ENCODE measurements at places on chromosomes 6 and 20.
A peak's percentile ranks its signal among the peaks of the same experiment; 100 is the strongest.

DNA sequence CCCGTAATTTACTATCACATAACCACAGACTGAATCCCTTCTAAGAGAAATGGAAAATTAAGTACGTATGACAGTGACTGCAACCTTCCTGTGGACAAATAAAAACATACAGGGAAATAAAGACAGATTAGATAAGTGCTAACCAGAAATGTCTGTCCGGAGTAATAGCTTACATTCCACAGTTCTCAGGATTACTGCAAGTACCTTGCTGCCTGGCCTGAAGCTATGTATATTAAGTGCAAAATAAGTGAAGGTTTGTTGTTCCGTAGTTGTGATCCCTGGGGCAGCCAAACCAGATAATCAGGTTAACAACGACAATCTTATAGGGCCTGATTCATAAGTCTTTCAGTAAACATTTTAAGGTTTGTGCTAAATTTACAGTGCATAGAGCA is 2.8 kb downstream of the NEDD9 start:
- DNase-seq: peak; percentile 56

GRCh38 chr20:15515691-15516090 is 1057.6 kb downstream of the KIF16B start:
- DNase-seq: no peak

GRCh38 chr20:40655451-40655850 is 33.6 kb downstream of the MAFB start:
- no peak for DNase-seq

DNA sequence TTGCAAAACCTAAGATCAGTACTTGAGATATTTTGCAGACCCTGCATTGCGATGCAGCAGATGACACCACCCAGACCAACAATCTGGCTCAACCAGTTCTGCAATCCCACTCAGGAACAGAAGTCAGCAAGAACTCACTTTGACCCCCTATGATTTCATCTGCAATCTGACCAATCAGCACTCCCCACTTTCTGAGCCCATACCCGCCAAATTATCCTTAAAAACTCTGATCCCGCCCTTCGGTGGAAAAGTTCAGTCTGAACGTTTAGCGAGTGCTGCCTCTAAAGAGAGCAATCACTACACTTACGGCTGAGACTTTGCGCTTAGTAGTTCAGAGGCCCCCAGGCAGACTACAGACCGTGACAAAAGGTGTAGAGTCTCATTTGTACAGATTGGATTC is 17.3 kb upstream of the KIAA1586 start:
- DNase-seq: no peak

DNA sequence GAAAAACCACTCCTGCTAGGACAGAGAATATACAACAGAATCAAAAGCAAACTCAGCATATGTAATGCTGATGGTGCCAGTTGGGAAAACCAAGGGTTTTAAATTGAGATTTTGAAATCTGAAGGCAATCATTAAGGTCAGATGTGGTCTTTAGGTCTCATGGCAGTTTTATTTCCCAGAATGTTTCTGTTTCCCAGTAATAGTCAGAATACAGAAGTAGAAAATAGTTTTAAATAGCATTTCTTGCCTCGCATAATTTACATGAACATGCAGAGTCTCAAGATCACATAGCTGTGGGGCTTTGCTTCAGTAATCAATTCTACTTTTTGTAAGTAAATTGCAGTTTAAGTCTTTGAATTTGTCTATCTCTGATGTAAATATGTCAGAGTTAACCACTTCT is 58.1 kb downstream of the RNF144B start:
- no peak for DNase-seq

DNA sequence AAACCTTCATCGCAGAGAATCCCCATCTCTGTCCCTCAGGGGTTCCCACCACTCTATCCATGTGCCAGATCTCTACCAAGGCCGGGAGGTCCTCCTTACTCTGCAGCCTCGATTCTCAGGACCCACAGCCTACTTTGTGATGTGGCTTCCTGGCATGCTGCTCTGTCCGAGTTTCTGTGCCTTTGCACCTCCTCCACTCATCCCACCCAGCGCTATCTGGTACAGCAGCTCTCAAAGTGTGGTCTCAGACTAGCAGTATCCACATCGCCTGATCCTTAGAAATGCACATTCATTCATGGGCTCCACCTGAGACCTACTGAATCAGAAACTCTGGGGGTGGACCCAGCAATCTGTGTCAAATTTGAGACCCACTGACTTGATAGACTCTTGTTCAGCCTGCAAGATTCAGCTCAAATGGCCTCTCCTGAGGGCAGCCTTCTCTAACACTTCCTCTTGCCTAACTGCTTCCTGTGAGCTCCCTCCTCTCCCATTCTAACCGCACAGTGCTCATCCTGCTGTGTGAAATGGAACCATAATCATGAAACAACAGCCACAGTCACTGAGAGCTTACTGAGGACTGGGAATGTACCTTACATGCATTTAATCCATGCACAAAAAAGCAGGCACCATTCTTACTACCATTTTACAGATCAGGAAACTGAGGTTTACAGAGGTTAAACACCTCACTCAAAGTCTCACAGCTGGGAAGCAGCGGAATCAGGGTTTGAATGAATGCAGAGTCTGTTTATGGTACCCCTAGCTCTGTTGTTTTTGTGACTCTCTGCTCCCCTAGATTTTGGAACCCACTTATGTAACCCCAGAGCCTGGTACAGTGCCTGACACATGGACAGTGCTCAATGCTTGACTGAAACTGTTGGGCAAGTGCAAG is 69.4 kb downstream of the JPH2 start:
- DNase-seq: no peak

DNA sequence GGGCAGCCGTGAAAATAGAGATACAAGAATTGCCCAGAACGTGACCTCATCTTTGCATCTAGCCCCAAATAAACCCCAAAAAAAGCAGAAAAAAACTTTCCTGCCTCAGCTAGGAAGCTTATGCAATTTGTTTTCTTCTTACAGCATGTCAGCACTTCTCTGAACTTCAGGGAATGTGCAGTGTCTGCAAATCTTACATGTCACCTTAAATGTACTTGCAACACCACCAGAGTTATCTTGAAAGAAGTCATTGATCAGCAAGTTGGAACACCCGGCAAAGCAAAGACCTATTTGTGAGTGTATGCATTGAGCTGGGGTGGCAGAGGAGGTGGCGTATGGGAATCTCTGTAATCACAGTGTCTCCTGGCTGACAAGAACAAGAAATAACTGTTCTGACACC is 123.4 kb downstream of the PKHD1 start:
- no peak for DNase-seq

DNA sequence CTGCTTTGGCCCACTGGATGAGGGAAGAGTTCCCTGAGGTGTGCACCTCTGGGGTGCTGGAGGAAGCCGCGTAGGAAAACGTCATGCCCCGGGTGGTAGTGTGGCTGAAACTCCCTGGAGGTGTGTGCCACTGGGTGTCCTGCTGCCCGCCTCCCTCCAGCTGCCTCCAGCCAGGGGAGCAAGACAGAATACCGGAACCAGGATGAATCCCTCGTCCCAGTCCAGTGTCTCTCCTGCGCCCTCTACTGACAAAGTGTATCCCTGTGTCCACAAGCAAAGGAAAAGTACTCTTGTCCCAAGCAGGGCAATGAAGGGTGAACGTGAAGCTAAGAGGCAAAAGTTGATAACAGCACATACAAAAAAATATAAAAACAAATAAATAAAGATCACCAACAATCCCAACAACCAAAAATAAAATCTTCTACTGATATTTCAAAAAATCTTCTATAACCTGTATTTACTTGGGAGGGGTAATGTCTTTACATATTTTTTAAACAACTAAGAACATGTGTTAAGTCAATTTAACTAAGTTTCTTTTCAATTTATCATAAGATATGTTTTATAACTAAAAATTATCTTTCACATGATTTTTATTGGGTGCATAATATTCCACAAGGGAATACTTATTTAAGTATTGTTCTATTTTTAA is 437.6 kb downstream of the MAFB start:
- DNase-seq: no peak

GRCh38 chr20:40868551-40869217 is 159.9 kb upstream of the TOP1 start:
- no peak for DNase-seq

- no peak for DNase-seq
Measured at GRCh38 chr6:142892254-142893021, 52.5 kb downstream of the HIVEP2 start.

DNA sequence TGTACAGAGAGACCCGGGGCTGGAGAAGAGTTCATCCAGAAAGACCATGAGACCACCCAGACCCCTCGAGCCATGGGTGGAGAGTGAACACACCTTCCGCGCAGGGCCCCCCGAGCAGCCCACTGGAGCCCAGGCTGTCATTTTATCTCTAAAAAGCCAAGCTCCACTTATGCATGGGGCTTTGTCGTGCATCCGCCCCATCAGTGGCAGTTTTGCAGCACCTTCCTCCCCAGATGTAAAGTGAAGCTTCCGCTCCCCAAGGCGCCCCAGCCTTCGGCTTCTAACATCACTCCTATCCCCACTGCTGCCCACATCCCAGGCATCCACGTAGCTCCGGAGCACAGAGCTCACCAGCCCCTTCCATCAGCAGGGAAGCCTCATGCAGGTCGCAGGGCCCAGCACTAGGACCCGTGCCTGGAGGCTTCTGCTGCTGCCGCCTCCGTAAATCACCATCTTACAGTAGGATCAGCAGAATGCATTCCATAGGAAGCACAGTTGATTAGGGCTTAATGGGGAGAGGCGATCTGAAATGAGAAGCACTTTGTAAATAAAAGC is 301.1 kb downstream of the TAF4 start:
- no peak for DNase-seq

DNA sequence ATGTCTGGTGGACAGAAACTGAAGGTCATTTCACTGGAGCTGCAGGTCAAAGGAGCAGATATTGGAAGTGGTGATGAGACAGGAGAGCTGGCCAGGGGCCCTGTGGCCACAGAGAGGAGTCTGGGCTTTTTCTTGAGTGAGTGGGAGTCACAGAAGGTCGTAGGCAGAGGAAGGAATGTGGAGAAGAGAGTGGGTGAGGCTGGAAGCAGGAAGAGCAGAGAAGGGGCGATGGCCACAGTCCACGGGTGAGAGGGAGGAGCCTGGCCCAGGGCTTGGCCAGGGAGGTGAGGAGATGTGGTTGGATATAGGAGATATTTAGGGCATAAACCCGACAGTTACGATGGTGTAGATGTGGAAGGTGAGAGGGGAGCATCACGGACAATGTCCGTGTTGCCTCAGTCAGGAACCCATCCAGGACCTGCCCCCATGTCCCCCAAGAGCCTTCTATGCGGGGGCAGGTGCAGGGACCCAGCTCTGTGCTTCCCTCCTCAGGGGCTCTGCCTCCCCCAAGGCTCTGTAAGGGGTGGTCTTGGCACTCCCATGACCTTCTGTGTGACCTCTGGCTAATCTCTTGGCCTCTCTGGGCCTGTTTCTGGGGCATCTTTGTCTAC is 150.5 kb upstream of the PTPN1 start:
- DNase-seq: no peak

- no peak for DNase-seq
Measured at GRCh38 chr20:9838035-9838377, 870 bp downstream of the PAK5 start.

GRCh38 chr6:124961464-124961776 is 817 bp upstream of the RNF217 start:
- DNase-seq: no peak

GRCh38 chr6:67680297-67680932 is 954.7 kb upstream of the ADGRB3 start:
- no peak for DNase-seq

DNA sequence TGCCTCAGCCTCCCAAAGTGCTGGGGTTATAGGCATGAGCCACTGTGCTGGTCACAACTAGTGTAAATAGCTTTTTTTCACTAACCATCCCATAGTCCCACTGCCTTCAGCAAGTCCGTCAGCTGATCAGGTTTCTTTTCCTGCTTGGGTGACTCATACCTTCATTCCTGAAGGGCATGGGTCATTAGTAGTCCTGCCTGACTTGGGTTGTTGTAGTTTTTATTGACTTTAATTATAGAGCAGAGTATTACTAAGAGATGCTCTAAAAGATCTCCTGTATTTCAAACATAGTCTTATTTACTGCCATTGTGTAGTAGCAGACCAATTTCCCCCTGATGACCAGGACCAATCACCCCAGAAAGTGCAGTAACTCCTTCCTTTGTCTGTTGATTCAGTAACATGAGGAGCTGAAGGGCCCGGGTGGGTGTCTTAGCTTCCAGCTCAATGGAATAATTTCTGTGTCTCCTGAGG is 25.8 kb downstream of the HLA-C start:
- peak; percentile 88 for DNase-seq

DNA sequence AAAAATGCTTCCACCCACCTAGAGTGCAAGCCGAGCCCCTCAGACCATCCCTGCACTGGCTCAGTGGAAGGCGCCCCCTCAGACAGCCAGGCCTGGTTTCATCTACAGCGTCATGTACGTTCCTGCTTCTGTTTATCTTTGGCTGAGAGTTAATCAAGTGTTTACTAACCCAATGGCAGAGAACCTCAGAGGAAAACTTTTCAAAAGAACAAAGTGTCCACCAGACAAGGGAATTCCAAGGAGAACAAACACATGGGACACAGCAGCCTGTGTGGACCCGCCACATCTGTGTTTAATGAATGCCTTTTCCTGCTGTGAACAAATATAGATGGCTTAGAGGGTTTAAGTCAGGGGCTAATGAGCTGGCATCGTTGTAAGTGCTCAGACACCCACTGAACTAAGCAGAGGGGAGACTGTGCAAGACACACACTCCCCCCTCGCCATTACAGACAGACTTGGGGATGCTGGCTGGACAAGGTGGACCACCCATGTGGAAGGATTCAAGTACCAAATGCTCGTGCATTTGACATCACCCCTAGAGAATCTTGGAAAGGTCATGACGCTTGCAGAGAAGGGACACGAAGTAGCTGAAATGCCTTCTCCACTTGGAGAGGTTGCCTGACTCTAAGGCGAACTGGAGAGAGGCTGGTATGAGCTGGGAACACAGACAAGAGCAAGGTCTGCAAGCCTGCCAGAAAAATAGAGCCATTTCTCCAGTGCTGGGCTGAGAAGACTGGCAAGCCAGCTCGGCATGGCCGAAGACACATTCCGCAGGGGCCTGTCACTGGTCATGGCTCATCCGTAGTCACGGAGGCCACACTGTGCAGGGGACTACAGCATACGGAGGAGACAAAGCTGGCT is 53.5 kb upstream of the NXT1 start:
- DNase-seq: no peak

DNA sequence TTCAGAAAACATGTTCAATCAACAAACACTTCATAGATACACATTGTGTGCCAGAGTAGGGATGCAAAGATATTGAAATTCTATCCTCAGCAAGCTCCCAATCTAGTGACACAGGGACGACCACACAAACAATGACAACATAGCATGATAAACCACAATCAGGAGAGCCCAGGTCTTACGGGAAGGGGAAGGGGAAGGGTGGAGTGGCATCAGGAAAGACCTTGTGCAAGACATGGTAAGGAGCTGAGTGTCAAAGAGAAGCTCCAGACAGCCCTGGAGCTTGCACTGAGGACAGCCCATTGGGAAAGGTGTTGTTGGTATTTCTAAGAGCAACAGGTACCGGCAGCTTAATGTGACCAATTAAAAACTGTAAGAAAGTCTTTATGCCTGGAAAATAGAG is 103.6 kb downstream of the PDE7B start:
- no peak for DNase-seq

- DNase-seq: no peak
Measured at GRCh38 chr6:130076512-130076911, 58.1 kb downstream of the L3MBTL3 start.

Measured in epithelial cell of prostate (primary cell).